Activated T-cell treated with anti-CD3 and anti-CD28 coated beads for 24 hours (primary cell): ENCODE measurements at places on chromosomes 6 and 20.

GRCh38 chr6:165766457-165766856 lies 103.4 kb upstream of the PDE10A start:
- no peak for DNase-seq

DNA sequence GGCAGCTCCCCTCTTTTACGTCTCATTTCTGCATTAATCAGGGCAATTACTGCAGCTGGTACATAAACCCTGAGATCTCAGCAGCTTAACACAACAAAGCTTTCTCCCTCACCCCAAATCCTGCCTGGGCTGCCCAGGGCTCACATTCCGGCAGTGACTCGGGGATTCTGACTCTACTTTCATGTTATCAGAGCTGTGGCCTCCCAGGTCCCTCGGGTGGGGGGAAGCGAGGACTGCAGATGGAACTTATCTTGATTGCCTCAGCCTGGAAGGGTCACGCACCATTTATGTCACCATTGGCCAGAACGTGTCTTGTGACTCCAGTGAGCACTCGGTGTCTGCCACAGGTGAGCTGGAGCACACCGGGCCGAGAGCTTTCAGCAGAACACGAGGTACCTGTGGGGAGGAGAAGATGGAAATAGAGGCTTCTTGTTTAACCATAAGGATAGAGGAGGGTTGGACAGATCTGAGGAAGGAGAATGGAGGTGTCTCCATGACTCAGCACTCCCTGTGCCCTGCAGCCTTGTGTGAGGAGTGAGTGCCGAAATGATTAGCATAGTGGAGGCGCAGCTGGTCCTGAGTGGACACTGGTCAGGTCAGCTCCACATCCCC lies 88.5 kb upstream of the EXOC2 start:
- DNase-seq, result no peak

DNA sequence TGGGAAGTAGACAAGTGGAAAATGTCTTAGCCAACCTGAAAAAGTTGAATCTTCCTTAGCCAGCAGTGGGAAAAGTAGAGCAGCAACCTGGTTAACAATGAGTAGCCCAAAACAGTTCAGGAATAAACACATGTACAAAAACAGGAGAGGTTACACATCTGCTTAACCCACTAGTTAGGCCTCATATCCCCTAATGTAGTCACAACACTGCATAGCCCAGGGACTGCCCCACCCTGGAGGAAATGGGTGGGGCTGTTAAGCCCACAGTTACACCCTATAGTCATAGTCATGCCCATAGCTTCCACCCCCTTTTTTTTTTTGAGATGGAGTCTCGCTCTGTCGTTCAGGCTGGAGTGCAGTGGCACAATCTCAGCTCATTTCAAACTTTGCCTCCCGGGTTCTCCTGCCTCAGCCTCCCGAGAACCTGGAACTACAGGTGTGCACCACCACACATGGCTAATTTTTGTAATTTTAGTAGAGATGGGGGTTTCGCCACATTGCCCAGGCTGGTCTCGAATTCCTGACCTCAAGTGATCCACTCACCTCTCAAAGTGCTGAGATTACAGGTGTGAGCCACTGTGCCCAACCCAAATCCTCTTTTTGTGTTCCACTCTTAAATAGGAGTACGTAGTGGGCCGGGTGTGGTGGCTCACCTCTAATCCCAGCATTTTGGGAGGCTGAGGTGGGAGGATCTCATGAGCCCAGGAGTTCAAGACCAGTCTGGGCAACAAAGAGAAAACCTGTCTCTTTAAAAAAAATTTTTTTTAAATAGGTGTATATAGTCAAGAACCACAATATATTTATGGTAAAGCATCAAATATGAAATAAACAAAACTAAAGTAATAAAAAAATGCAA lies 24.5 kb downstream of the ILRUN start:
- DNase-seq, result peak; percentile 70

DNA sequence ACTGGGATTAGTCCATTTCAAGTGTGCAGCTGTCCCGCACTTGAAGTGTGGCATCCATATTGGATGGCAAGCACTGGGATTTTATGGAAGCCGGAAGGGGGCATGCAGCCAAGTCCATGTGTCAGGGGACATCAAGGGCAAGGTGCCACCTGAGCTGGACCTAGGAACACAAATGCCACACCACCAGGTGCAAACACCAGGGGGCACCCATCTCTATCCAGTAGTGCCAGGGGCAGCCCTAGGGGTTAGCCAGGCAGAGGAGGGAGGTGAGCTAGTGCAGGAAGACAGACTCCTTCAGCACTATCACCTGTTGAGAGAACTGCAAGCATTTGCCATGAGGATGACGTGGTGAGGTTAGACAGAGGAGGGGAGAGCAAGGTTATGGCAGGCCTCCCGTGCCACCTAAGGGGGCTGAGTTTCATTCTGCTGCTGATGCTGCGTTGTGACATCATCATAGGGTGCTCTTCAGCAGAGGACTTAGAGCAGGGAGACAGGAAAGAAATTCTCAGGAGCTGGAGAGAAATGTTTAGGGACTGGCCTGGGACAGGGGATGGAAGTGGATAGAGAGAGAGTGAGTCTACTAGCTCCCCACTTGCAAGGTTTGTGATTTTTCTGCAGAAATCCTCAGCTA lies 192.6 kb upstream of the SLC24A3 start:
- DNase-seq, result no peak

GRCh38 chr20:38520261-38520660 lies 47.6 kb downstream of the RALGAPB start:
- DNase-seq, result no peak

- DNase-seq, result no peak
Observed at GRCh38 chr20:18093388-18093787, 35.7 kb upstream of the OVOL2 start.

DNA sequence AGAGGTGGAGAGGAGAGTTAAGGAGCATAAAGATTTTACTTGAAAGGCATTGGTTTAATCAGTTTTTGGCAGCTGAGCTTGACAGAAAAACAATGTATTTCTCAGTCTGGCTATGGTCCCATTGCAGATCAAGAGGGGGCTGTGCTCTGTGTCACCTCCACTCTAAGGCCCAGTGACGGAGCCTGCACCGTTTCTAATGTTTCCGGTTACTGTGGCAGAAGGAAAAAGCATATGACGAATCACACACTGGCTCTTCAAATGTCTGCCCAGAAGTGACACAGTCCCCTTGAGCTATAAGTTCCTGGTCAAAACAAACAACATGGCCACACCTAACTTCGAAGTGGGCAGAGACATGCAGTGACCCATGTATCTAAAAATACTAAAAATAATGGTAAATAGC lies 372.0 kb downstream of the PLCB1 start:
- no peak for DNase-seq

- DNase-seq, result no peak
Observed at GRCh38 chr20:36784900-36785299, 11.3 kb upstream of the DSN1 start.

DNA sequence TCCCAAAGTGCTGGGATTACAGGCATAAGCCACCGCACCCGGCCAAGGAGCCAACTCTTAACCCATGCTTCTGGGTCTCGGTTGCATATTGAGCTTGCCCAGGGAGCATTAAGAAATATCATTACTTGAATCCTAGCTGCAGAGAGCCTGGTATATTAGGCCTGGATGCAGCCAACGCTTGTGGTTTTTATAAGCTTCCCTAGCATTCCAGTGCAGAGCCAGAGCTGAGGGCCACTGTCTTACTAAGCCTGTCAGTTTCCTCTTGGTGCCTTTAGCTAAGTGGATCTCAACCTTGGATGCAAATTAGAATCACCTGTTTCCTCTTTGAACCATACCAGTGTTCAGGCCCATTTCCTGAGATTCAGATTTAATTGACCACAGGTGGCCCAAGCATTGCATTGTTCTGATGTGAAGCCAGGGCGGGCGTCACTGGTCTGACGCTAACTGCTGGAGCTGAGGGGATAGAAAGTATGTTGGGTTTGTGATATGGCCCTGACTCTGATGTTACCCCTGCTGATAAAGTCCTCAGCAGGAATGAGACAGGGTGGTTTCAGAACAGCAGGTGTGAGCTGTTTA lies 76.3 kb downstream of the BTBD3 start:
- DNase-seq, result no peak
